ENCODE measurements at places on chromosomes 6 and 20.
A peak's percentile ranks its signal among the peaks of the same experiment; 100 is the strongest.

GRCh38 chr20:41300383-41300782 lies 17.1 kb downstream of the ZHX3 start:
- no peak for DNase-seq

DNA sequence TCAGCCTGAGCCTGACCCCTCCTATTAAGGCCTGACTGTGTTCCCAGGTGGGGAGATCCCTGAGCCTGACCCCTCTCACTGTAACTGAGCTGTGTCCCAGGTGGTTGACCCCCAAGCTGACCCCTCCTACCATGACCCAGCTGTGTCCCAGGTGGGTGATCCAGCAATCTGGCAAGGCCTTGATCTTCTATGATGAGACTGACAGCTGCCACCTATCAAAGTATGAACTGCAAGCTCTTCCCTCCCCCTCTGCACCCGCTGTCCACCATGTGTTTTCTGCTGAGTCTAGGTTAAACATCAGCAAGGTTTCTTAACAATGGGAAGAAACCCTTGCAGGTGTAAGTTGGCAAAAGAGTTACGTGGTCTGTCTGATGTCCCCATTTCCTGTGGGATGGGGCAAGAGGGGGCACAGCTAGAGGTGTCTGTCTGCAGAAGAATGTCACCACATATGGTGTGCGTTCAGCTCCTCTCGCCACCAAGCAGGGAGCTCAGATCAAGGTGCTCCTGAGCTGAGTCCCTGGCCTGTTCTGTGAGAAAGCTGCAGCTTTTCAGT lies 5.9 kb downstream of the PXDC1 start:
- no peak for DNase-seq

DNA sequence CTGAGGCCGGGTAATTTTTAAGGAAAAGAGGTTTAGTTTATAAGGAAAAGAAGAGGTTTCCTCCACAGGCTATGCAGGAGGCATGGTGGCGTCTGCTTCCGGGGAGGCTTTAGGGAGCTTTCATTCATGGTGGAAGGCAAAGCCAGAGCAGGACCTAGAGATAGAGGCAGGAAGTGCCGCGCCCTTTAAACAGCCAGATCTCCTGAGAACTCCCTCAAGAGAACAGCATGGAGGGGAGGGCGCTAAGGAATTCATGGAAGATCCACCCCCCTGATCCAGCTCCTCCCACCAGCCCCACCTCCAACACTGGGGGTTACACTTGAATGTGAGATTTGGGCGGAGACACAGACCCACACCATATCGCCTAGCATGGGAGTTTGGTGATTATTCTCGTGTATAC lies 13.9 kb upstream of the DACT2 start:
- DNase-seq = peak; percentile 30

DNA sequence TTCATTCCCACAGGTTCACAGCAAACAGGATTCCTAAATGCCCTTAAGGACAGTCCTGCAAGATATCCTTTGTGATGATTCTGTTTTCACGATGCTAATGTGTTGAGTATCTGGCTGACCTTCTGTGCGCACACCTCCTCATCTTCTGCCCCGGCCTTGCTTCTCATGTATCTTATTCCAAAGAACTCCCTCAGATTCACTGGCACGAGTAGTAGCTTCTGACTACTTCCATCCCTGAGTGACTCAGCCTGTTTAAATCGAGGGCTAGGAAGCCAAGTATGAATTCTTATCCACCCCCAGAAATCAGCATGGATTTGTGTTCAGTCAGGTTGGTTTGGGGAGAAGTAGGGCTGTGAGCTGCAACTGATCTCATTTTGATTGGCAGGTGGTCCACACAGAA lies 190.2 kb upstream of the SNX9 start:
- DNase-seq = no peak

DNA sequence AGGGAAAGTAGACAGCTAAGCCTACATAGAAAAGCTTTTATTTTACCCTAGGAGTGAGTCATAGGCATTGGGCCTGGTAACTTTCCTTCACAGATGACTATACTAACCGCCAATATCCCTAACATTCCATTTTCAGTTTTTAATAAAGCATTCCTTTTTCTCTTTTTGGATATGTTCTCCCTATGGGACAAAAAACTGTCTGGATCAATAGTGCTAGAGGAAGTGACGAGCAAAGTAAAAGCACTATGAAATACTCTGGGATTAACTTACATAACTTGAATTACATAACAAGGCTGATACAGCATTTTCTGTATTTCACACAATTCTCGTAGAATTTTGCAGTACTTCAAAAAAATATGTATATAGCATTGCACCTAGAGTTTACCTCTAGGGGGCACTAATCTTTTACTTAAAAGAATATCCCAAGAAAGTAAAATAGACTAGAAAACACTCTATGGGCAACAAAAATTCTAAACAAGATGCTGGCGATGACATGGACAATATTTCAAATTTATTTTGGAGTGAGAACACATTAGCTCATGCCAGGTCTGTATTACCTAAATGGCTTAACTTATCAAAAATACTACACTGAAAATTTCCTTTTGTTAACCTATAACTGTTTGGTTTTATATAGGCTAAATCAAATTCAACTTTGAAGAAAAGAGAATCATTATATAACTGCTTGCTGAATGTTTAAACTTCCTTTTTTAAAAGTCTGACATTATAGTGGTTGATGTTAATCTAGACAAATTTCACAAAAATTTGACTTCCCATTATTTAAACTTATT lies 66.3 kb upstream of the DST start:
- DNase-seq = peak; percentile 81

DNA sequence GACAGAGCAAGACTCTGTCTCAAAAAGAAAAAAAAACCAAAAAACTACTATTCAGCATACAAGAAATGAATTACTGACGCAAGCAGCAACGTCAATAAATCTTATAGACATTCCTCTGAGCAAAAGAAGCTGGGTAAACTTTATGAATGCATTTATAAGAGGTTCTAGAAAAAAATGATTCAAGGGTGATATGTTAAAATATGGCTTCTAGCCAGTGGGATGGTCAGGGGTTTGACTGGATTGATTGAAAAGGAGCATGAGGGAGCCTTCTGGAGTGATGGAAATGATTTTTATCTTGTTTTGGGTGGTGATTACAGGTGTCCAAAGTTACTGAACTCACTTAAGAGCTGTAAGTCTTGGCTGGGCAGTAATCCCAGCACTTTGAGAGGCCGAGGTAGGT lies 64.9 kb upstream of the SALL4 start:
- no peak for DNase-seq

DNA sequence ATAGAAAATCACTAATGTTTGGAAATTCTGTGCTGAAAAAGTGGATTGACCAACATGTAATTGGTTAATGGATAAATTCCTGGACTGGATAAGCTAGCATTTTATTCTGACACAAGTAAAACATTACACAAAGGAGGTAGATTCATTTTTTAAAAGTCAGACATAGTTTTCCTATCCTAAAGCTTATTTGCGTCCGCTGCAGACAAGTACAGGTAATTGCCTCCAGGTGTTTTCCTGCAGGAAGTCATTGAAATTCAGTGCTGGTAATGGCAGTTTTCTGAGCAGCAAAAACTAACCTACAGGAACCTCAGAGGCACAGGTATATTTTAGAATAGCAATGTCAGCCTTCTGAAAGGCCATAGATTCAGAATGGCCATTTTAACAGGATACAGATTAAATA lies 20.0 kb upstream of the HIVEP1 start:
- DNase-seq = no peak

GRCh38 chr6:36641543-36641942 lies 37.0 kb upstream of the CDKN1A start:
- no peak for DNase-seq

GRCh38 chr6:133218852-133219251 lies 22.3 kb upstream of the EYA4 start:
- DNase-seq = no peak

- DNase-seq = no peak
Measured at GRCh38 chr6:53866226-53866625, 71.4 kb downstream of the LRRC1 start.

DNA sequence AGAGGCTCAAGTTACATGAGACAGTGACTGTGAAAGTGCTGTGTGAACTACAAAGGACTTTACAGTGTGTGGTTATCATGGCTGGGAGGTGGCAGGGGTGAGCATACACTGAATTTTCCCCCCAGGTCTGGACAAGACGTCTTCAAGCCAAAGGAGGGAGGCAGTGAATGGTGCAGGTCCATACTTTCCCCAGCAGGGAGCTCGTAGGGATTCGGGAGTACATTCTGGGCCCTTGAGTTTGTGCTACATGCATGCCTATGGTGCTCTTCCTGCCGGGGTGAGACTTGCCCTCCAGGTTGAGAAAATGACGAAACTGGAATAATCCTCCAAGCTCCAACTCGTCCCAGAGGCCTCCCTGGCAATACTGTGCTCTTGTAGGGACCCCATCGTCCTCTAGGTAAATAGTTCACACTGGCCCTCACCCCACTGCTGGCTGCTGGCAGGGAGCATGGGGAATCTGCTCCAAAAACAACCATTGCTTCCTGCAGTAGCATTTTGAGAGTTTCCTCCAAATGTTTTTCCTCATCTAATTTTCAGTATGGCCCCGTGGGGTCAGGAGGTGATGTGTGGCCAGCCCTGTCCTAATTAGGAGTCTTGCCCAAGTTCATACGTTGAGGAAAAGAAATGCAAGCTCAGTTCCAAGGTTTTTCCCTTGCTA lies 57.6 kb downstream of the ZNF831 start:
- peak; percentile 53 for DNase-seq
